ENCODE measurements at places on chromosomes 4 and X.

- DNase-seq, result no peak
Observed at GRCh38 chr4:109982521-109982920, 69.8 kb downstream of the EGF start.

- peak; percentile 23 for DNase-seq
Observed at GRCh38 chr4:107736924-107737448, 17.0 kb upstream of the PAPSS1 start.

DNA sequence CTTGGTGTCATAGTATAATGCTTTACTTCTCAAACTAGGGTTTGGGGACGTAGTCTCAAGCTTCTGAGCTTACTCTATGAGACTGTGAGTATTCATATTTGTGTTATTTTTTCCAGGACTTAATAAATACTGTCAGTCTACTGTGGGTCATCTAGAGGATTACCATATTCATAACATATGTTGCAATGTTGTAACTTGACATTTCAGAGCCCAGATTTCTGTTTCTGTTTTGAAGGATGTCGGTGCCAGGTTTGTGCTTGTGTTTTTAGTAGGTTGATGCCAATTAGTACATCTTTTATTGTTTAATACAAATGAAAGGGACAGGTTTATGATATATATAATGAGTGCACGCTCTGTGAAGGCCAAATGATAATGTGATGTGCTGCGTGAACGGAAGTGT is 69.6 kb downstream of the SPANXN4 start:
- DNase-seq, result peak; percentile 0

GRCh38 chrX:130114141-130114588 is 3.9 kb upstream of the ELF4 start:
- DNase-seq, result no peak

- DNase-seq, result no peak
Observed at GRCh38 chr4:79034544-79034943, 95.3 kb upstream of the PAQR3 start.

- peak; percentile 57 for DNase-seq
Observed at GRCh38 chr4:47372561-47372960, 90.9 kb downstream of the COMMD8 start.

Data from NCI-H1694 treated with DMSO at 0.1 percent for 48 hours (cell line).